Head of caudate nucleus (tissue), 42 donors: ENCODE measurements at places on chromosomes 4 and X.
A peak's percentile ranks its signal among the peaks of the same experiment; 100 is the strongest.

- no peak for DNase-seq
These were observed 40.8 kb upstream of the FOXR2 start for GRCh38 chrX:55582447-55582846.

GRCh38 chr4:183097231-183098018, 1.6 kb upstream of the WWC2 start:
- no peak for DNase-seq

DNA sequence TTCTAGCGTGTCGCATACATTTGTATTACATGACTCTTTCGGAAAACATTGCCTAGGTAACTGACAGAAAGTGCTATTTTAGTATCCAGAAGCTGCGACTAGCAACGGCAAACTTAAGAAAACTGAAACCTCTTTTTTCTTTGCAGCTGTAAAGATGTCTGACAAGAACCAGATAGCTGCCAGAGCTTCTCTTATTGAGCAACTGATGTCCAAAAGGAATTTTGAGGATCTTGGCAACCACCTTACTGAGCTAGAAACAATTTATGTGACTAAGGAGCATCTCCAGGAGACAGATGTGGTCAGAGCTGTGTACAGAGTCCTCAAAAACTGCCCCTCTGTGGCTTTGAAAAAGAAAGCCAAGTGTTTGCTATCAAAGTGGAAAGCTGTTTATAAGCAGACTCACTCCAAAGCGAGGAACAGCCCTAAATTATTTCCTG, 9.4 kb downstream of the TCEANC start:
- no peak for DNase-seq

DNA sequence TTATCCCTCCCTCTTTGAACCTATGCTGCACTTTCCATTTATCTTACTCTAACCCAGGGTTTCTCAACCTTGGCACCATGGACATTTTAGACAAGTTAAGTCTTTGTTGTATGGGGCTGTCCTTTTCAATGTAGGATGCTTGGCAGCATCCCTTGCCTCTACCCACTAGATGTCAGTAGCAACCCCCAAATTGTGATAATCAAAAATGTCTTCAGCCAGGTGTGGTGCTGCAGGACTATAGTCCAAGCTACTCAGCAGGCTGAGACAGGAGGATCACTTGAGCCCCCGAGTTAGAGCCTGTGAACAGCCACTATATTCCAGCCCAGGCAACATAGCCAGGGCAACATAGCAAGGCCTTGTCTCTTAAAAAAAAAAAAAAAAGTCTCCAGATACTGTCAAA, 7.0 kb downstream of the LRCH2 start:
- DNase-seq: no peak

- DNase-seq: no peak
These were observed 782.5 kb downstream of the STPG2 start for GRCh38 chr4:97360733-97361132.

DNA sequence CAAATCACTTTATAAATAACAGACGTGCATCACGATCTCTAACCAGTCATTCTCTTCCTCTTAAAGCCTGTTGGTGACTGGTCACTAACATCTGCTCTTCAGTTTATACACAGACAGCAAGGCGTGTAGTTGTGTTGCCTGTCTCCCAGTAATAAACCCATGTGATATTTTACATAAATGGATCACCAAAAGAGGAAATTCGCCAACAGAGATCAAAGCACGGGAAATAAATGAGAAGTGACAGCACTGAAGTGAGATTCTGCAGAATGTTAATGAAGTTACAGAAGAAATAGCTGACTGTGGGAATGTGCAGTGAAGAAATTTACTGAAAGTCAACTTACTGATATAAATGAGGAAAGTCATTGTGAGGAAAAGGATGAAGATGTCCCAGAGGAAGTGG, 47.0 kb downstream of the AFF1 start:
- no peak for DNase-seq

DNA sequence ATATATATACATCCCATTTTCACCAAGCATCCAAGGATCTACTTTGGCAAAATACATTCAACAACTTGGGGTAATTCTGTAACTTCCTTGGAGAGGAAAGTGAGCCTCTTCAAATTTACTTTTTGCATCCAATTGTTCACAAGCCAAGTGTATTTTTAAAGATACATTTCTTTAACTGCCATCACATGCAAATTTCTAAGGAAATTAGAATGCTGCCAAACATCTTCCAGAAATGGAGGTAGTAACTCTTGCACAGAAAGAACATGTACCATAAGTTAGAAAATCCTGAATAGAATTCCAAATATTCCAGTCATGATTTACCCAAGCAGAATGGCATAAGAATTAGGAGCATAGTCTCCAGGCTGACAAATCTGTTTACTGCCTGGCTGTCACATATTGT, 220.5 kb upstream of the NWD2 start:
- no peak for DNase-seq

- no peak for DNase-seq
These were observed 94.8 kb downstream of the LARP7 start for GRCh38 chr4:112731715-112732114.

GRCh38 chr4:148310756-148311155, 131.5 kb downstream of the NR3C2 start:
- DNase-seq: no peak

DNA sequence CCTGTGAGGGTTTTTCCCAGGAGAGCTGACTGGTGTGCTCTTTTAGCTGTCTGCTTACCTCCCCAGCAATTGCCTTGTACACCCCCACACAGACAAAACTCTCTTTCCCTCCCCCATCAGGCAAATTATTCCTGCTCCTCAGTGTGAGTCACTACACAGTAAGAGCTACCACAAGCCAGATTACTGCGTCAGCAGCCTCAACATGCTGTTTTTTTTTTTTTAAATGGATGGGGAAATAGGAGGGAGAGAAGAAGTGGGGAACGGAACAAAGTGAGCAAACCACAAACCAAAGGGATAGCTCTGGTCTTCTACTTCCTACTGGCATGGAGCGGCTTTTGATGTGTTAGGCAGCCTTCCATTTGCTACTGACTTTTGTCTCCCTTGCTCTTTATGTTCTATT, 107.5 kb upstream of the ACSL4 start:
- DNase-seq: peak; percentile 55
